ENCODE measurements at places on chromosomes 2 and 18.

GRCh38 chr2:116717832-116718231, 1096.7 kb upstream of the DDX18 start:
- no peak for DNase-seq

GRCh38 chr2:100645695-100646429, 83.1 kb downstream of the PDCL3 start:
- no peak for DNase-seq

GRCh38 chr2:157760949-157761348, 115.2 kb downstream of the ACVR1 start:
- DNase-seq = no peak

GRCh38 chr18:52636536-52636935, 296.5 kb downstream of the DCC start:
- no peak for DNase-seq

DNA sequence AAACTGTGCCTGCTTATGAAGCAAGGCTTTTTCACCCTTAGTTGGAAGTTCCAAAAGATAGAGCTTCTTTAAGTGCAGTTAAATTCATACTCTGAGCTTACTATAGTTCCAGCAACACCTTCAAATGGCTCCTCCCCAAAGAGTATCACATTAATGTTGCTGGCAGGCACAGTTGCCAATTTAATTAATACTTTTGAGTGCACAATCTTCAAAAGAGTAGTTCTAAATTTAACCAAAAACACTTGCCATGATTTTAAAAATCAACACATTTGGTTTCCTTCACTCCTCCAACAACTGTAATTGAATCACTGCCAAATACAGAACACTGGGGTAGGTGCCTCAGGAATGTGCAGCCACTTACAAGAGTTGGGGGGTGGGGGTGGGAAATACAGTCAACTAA, 150.6 kb upstream of the UBE2E3 start:
- DNase-seq = no peak

DNA sequence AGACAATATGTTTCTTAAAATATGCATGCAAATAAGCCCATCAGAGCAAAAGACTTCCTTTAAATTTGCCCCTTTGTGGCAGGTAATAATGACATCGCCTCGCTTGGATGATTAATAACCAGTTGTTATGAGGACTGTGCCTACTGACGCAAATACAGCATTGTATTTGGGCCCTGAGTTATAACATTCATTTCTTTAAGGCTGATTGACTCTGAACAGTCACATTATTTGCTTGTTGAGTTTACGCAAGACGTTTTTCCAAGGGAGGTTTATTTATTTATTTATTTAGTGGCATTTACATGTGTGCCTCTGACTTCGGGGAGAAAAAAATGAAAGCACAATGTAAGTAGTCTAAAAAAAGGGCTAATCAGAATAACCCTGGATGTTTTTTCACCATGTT, 88.3 kb downstream of the SLC8A1 start:
- peak; percentile 82 for DNase-seq

DNA sequence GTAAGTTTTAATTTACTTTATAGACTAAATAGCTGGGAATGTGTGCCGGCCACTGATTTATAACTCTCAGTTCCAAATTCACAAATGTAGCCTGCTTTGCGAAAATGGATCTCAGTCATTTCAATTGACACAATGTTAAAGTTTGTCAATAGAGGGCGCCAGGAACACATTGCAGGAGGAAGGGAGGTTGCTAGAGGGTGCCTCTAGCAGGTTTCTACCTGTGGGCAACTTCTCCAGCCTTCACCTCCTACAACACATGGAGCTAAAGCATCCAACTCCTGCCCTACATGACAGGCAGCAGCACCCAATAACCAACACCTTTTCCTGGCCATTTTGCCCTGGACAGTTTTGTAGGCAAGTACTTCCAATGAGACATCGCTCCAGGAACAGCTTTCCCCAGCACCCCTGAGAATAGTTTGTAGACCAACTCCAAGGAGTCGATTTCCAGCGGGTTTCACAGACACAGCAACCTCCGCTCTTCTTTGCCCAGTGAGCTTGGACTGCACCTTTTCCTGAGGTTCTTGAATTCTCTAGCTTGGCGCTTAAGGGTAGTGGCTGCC, 784.8 kb upstream of the CDH2 start:
- DNase-seq = peak; percentile 33

DNA sequence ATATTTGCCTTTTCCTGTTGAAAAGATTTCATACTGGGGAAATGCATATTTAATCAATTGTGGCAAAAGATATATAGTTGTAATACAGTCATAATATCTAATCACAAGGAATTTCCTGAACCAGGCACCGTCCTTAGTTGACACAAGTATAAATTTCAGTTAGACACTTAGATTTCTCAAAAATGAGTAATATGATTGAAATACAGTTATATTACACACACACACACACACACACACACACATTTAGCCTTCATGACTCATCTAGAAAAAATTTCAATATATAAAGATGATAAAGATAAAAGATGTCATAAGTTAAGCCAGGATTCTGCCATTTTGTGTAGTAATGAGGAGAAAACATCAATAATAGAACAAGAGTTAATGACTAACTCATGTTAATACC, 258.4 kb upstream of the ZNF804A start:
- DNase-seq = no peak

GRCh38 chr2:53036196-53036595, 731.4 kb upstream of the CHAC2 start:
- no peak for DNase-seq

DNA sequence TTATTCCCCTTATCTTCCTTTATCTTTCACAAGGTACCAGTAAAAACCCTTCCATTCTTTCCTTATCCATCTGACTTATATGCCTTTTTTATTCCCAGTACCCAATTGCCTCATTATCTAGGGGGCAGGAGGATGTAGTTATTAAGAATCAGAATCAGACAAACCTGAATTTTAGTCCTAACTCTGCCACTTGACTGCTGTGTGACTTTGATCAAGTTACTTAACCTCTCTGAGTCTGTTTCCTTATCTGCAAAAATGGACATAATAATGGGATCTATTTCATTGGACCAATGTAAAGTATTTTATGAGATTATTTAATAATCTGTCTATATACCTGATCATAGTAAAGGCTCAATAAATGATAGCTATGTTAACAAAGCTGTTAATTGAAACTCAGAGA, 59.6 kb upstream of the SIX3 start:
- DNase-seq = no peak

DNA sequence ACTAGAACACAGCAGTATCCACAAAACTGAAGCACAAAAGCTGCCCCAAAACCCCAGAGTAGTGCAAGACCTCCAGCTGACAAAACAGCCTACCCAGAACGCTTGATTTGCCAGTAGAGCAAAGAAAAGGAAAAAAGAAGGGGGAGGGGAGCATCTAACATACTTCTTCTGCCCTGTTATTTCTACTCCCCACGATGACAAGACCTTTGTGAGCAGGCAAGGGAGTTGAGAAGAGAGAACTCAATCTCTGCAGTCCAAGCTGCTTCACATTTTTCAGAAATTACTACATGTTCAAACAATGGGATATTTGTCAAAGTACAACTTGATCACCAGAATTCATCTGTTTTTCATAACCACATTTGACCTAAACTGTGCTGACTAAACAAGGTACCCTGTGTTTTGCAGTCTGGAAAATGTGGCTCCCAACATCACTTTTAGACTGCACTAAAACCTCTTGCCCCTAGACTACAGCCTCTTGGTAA, 286.7 kb downstream of the EXOC6B start:
- no peak for DNase-seq

DNA sequence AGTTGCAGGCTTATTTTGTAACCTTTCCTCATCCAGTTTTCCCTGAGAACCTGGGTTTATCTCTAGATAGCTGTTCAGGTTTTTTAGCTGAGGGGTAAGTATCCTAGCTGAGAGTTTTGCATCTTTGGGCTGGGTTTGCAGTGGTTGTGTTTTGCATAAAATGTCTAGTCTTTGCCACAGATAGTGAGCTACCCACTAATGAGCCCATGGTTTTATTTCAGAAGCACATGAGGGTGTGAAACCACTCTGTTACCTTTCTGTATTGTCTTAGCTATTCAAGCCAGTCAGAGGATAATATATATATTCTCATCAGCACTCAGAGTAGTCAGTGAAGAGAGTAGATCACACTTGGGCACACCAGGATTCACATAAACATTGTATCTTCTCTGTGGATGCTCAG, 24.6 kb upstream of the TXNDC2 start:
- DNase-seq = no peak

- no peak for DNase-seq
Observed at GRCh38 chr2:75199428-75200011, at the start of gene TACR1. Gene TACR1 (minus strand): TSS chr2:75199520. CDS start chr2:75198934, 586 bp downstream.

GRCh38 chr2:205193125-205193835, 489.0 kb upstream of the NRP2 start:
- no peak for DNase-seq

DNA sequence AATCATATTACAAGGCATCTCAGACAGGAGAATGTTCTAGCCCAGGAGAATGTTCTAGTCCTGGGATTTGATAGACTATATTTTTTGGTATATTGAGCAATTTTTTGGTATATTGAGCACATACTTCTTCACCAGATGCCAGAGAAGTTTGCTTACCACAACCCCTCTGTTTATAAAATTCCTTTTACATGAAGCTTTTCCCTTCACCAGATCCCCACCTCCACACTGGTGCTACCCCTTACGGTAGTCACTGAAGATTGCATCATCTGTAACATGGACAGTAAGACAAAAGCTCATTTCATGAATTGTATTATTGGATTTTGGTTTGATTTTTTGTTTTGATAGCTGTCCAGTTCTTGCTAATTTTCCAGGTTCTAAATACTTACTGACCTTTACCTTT, 7.2 kb upstream of the HNMT start:
- no peak for DNase-seq

- no peak for DNase-seq
Observed at GRCh38 chr2:31193806-31194205, 23.5 kb downstream of the CAPN14 start.

- DNase-seq = no peak
Observed at GRCh38 chr2:113068706-113069485, 1.1 kb downstream of the IL1F10 start.

DNA sequence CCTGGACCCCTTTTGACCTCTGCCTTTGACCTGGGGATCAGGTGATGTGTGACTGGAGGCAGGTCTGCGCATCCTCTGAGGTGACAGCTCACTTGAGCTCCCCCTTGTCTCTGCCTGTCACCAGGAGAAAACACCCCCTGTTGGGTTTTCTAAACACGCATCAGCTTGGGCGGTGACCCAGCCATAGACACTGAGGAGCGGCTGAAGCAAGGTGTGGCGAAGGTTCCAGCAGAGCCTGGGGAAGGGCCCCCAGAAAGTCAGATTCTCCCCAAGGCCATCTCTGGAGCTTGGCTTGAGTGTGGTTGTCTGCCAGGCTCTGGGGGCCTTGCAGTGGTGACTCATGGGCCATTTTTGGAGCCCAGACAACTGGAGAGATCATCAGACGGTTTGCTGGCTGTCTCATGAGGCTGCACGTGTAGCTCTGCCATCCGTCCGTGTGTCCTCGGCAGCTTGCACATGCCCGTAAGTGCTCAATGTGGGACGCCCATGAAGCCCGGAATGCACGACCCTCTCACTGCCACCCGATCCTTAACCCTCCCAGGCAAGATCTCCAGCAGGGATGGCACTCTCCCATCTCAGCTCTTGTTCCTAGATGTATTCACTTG, 29.4 kb downstream of the SIX3 start:
- no peak for DNase-seq

GRCh38 chr2:43033466-43034241, 192.8 kb downstream of the ZFP36L2 start:
- DNase-seq = no peak

- no peak for DNase-seq
Observed at GRCh38 chr2:219522111-219523030, 8.1 kb downstream of the ASIC4 start.

DNA sequence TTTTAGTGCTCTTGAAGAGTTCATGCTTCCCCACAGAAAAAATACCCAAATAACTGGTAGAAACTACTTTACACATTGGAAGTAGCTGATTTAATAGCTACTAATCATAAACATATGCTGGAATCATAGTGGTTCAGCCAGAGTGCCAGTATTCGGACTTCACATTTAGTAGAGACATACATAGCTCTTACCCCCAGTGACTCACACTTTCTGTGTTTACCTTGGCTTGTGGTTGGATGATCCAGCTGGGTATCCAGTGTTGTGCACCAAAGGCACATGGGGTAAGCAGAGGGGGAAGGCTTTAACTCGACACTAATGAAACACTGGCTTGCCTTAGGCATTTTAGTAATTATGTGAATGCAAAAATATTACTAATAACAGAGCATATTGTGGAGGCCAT, 18.1 kb downstream of the ARHGAP28 start:
- no peak for DNase-seq

DNA sequence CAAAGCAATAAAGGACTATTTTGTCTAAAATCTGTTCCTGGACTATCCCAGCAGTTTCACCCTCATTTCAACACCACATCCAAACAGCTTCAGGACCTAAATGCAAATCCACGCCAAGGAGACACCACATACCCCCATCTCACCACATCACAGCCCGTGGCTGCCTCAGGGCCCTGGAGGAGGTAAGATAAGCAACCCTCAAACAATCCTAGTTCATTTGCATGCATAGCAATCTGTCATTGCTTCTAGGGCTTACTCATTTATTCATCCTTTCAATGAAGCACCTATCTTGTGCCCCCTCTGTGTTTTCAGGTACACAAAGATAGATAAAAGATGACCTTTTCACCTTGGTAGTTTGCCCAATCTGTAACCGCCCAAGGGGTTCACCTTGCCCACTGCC, 86.5 kb downstream of the VSNL1 start:
- no peak for DNase-seq

- DNase-seq = no peak
Observed at GRCh38 chr2:187338679-187339121, 109.4 kb downstream of the CALCRL start.

- no peak for DNase-seq
Observed at GRCh38 chr18:48034651-48035555, 104.4 kb upstream of the SMAD2 start.

GRCh38 chr2:200455958-200456421, 53.9 kb downstream of the KCTD18 start:
- peak; percentile 58 for DNase-seq

DNA sequence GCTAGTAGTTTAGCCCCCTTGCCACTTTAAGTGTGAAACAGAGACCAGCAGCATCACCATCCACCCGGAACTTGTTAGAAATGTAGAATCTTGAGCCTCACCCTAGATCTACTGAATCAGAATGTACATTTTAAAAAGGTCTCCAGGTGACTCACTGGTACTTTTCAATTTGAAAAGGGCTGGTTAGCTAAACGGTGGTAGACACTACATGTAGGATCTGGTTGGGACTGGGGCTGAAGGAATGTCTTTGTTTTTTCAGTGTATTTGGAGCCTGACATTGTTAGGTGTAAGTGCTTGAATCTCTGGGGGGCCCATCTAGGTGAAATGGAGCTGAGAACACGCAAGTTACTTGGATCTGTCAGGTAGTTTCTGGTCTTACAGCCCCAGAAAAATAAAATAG, 44.0 kb upstream of the XPO1 start:
- no peak for DNase-seq

Data from OCI-LY7 (cell line).